ENCODE measurements at places on chromosomes 1 and 21.

DNA sequence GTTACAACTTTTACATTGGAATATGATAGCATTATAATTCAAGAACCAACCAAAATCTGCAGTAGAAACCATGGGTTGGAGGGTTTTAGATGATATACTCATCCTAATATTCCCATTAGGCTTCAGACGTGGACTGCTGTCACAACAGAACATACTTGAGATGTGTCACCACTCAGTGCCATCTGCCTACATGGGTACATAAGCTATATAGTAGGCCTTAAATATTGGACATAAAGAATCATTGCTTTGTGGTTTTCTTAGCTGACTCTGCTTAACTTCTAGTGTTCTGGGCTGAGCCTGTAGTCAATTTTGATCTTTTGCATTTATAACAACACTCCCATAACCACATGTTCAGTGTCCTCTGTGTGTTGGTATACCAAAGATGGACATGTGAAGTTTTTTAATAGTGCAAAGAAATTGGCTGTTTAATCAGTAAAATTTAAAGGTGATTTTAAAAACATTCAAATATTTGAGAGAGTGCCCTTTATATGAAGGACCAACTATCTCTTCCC, 14.2 kb downstream of the RAP1A start:
- no peak for DNase-seq

- DNase-seq, result no peak
Observed at GRCh38 chr1:29825941-29826415, 589.7 kb downstream of the PTPRU start.

- no peak for DNase-seq
Observed at GRCh38 chr1:10628685-10629084, 153.9 kb downstream of the PEX14 start.

- DNase-seq, result no peak
Observed at GRCh38 chr1:78078358-78078757, 32.6 kb downstream of the GIPC2 start.

GRCh38 chr1:226364514-226364899, 43.4 kb downstream of the PARP1 start:
- no peak for DNase-seq

- no peak for DNase-seq
Observed at GRCh38 chr1:173861731-173862145, 6.1 kb downstream of the GAS5 start.

- DNase-seq, result no peak
Observed at GRCh38 chr1:230793463-230793745, 46.2 kb downstream of the CAPN9 start.

GRCh38 chr1:150049926-150050325, 17.6 kb upstream of the VPS45 start:
- DNase-seq, result no peak

All from GM12864 (cell line).